WTC11 (cell line): ENCODE measurements at places on chromosomes 12 and 14.

GRCh38 chr12:18479256-18479655 is 217.9 kb downstream of the PIK3C2G start:
- DNase-seq, result no peak

- no peak for DNase-seq
Observed at GRCh38 chr12:30361145-30361544, 334.5 kb downstream of the IPO8 start.

- DNase-seq, result no peak
Observed at GRCh38 chr12:118370601-118371000, 2.1 kb downstream of the TAOK3 start.

DNA sequence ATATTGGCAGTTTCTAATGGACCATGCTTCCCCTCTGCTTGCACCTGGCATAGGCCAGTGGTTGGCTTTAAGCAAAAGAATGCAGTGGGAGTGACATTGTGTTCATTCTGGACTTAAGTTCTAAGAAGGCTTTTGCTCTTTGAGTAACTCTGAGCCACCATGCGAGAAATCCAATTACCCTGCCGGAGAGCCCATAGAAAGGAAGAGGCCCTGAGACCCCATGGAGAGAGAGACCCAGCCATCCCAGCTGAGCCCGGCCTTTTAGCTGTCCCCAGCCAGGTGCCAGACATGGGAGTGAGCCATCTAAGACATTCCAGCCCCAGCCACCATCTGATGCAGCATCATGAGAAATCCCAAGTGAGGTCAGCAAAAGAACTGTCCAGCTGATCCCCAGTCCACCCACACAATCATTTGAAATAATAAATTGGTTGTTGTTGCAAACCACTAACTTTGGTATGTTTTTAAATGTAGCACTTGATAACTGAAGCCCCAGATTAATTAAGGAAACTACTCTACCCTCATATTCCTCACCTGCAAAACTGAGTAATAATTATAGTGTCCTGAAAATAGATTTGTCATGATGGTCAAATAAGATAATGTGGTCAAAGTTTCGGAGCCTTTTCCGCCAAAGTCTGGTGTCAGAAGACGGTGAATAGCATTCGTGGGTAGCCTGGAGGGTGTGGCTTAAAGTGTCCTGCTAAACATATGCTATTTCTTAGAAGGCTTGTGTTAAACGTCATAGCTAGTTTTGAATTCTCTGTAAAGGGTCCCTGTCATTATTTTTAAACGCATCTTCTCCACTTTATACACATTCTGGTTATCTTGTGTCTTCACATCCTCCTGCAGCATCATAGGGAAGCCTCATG is 166.6 kb upstream of the PELI2 start:
- no peak for DNase-seq

- no peak for DNase-seq
Observed at GRCh38 chr14:36834293-36834692, 172.6 kb downstream of the PAX9 start.

GRCh38 chr14:89454996-89455395 is 38.0 kb upstream of the FOXN3 start:
- DNase-seq, result no peak
